ENCODE measurements at places on chromosomes 12 and 14.
A peak's percentile ranks its signal among the peaks of the same experiment; 100 is the strongest.

DNA sequence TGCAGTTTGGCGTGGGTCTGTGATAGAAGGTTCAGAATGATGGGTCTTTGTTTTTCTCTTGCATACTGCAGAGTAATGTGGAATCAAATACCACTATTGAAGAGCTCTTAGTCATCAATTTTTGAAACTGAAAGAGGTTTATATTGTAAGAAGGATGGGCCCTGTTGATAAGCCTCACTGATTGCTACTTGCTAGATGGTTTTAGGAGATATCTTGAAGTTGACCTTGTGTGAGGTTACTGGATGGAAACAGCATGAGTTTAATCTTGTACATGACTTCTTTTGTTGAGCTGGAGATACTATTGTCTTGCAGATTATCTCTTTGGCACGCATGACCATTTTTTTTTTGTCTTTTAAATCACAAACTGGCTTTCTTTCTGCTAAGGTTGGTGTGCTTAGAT lies 13.8 kb downstream of the BICD1 start:
- DNase-seq: no peak

DNA sequence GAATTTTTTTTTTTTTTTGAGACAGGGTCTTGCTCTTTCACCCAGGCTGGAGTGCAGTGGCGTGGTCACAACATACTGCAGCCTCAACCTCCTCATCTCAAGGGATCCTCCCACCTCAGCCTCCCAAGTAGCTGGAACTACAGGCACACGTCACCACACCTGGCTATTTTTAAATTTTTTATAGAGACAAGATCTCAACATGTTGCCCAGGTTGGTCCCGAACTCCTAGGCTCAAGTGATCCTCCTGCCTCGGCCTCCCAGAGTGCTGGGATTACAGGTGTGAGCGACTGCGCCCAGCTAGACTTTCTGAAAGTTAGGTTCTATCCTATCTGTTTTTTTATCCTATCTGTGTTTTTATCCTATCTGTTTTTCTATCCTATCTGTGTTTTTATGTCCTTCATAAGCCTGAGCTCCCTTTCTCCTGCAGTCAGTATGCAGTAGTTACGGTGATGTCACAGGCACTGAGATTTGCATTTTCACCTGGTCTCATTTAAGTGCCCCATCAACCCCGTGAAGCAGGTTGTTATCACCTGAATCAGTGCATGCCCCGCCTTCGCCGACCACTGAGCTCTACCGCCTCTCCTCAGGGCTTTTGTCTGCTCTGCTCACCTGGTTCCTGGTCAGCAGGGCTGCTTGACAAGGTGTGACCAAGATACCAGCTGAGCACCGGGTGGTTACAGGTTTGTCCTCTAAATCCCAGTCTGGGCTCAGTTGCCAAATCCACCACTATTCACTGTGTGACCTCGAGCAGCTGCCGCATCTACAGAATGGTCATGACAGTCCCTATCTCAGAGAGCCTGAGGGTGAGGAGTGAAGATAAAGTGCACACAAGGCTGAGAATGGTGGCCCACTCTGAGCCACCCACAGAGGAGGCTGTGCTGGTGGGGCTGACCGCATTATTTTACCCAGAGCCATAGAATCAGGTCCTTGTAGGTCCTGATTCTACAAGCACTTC lies 33.1 kb downstream of the SYNDIG1L start:
- no peak for DNase-seq

GRCh38 chr12:45658020-45658419 lies 71.5 kb upstream of the ARID2 start:
- DNase-seq: no peak

DNA sequence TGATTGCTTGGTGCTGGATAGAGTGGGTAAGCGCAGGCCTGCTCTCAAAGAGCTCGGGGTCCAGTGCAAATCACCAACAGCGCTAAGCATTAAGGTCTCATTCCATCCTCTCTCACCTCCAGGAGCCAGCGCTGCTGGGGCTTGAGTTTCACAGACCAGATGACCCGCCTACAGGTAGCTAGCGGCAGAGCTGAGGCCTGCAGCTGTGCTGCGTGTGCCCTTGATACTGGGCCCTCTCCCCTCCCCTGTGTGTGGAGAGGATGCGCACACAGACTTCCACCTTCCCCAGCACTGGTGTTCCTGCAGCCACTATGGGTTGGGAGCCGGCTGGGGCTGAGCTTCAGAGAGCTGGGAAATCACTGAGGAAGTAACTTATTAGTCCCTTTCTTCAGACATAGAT lies 149.9 kb downstream of the CALM1 start:
- peak; percentile 60 for DNase-seq

All from adrenal gland (tissue), 19 donors.